ENCODE measurements at places on chromosomes 1 and 21.

DNA sequence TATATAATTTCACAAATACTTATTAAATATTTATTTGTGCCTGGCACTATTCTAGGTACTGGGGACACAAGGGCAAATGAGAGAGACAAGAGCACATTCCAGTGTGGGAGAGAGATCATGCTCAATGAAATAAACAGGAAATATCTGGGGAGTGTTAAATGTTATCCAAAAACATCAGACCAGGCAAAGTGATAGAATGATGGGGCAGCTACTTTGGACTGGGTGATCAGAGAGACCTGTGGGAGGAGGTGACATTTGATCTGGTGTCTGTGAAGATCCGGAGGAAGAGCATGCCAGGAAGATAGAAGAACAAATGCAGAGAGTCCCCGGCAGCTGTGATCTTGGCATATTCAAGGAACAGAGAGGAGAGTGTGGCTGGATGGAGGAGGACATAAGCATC is 27.5 kb upstream of the GNG12 start:
- DNase-seq: no peak

- no peak for DNase-seq
Measured at GRCh38 chr1:4648657-4649056, 5.8 kb upstream of the AJAP1 start.

DNA sequence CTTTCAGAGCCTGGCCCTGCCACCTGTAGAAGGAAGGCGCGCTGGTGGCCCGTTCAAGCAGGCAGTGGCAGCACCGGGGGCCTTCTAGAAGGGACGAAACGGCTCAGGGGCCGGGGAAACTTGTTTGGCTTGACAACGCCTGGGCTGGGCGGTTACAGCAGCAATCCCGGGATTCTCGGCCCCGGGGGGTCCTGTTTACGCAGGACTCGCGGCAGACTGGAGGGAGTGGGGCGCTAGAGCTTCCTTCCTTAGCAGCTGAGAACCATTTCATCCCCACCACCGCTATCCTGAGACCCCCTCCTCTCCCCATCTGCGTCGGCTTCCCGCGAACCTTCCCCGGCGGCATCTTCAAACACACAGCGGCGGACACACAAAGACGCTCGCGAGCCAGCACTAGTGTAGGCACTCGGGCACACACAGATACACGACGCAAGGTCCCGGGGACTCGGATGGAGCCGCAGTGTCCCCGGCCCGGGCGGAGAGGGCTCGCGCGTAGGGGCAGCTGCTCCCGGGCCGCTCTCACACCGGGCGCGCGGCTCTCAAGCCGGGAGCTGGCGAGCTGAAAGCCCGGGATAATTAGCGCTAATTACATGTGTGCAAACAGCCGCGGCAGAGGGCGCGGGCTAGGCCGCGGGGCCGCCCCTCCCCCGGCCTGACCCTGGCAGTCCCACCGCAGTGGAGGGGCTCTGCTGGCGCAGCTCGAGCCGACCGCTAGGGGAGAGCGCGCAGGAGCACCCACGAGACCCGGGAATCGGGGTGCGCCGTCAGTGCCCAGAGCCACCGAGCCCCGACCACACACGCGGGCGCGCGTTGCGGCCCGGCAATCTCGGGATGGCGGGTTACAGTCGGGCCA is 271.4 kb downstream of the FOXD2 start:
- DNase-seq: no peak

GRCh38 chr1:52127181-52128180 is 14.4 kb upstream of the ZFYVE9 start:
- no peak for DNase-seq

GRCh38 chr1:20390589-20391331 is 95.2 kb downstream of the CAMK2N1 start:
- no peak for DNase-seq

- DNase-seq: no peak
Measured at GRCh38 chr1:17958704-17959103, 148.9 kb upstream of the IGSF21 start.

DNA sequence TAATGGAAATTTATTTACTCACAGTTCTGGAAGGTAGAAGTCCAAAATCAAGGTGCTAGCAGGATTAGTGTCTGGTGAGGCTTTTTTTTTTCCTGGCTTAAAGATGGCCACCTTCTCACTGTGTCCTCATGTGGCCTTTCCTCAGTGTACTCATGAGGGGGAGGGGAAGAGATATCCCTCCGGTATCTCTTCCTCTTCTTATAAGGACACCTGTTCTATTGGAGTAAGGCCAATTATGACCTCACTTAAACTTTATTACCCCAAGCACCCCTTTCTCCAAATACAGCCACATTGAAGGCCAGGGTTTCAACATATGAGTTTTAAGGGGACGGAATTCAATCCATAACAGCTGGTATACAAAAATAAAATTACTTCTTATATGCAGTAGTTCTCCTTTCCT is 203.7 kb upstream of the C1orf87 start:
- no peak for DNase-seq

GRCh38 chr1:63732666-63733065 is 41.2 kb upstream of the ROR1 start:
- no peak for DNase-seq

DNA sequence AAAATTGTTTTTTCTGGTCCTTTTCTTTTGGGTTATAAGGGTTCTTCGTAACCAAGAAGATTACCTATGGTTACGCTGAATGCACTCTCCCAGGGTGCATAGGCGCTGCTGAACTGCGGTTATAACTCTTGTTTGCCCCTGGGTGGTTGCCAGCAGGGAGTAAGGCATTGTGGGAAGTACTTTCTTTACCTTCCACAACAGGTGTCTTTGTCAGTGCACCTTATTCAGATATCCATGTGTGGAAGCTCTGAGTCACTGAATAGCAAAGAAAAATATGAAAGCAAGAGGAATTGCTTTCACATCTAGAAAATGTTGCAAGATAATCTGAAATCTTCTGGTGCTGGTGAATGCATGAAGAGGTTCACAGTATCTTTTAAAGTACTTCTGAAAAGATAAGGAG is 124.4 kb upstream of the CACYBP start:
- DNase-seq: no peak

DNA sequence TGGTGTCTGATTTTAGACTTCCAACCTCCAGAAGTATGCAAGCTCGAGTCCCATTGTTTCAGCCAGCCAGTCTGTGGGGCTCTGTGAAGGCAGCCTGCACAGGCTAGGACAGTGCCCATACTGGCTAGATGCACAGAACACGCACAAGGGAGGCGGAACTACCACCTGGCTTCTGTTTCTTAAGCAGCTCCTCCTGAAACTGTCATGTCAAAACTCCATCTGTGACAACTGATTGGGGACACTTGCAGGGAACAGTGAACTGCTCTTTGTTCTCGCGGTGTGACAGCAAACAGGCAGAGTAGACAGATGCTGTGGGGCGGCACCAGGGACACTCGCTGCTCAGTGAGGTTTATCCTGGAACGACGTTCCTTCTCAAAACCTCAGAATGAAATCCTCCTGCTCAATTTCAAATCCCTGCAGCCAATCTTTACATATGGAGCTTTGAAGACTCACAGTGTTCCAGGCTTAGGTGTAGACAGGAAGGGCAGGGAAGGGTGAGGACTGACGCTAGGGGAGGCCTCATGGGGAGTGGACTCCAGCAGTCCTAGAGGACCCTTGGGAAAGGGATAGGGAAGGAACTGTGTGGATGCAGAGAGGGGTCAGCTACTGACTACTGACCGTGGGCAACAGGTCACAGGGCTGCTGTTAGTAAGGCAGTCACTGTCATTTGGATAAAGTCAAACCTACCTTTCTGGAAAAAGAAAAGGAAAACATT is 73.8 kb downstream of the ERG start:
- DNase-seq: no peak

DNA sequence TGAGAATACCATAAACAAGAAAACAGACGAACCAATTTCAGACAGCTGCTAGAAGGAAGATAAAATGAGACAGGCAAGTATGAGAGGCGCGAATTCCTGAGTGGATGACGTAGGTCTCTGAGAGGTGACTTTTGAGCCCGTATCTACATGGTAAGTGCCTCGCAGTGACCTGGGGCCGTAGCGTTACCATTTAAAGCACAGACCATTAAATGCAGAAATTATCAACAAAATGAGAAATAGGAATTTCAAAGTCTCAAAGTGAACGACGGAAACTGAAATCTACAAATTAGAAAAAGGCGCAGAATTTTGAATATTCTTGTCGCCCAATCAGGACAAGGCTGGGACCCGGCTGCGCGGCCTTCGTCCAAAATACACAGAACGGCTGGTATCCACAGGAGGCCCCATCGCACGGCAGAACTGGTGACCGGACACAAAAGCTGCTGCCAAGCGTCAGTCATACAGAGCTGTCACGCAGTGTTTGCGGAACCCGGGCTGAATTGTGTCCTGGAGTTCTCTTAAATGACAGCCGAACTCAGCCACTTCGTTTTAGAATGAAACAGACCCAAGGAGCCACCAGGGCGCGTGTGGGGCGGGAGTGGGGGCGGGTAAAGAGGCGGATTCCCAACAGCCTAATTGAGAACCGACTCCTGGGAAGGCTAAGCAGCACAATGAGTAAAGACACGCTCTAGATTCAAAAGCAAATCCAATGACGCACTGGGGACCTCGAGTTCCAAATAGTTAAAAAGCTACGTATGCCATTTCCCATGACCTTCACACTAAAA is 13.8 kb upstream of the BOLA1 start:
- peak; percentile 80 for DNase-seq

- no peak for DNase-seq
Measured at GRCh38 chr1:178723546-178723945, 1.5 kb upstream of the RALGPS2 start.

DNA sequence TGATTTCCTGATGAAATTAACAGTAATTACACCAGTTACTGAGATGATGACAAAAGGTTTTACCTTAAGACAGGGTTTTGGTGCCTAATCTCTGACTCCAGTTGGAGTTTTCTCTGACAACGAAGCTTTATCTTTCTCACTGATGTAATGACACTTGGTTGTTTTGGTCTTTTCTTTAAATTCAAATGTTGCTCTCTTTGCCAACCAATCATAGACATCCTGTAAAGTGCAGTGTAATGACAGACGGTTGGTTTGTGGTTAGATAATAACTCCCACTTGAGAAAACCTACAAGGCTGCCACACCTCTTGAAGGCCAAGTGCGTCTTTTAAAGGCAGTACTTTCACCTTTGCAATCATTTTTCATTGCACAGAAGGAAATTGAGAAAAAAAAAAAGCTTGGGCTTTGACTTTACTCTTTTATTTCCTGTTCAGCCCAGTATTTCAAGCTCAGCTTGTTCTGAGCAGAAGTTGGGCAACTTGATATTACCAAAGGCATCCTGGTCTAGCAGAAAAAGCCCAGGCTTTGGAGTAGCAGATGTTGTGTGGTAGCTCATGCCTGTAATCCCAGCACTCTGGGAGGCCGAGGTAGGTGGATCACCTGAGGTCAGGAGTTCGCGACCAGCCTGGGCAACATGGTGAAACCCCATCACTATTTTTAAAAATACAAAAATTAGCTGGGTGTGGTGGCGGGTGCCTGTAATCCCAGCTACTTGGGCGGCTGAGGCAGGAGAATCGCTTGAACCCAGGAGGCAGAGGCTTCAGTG is 14.9 kb downstream of the PDIK1L start:
- DNase-seq: no peak

- DNase-seq: no peak
Measured at GRCh38 chr21:31236528-31236927, 107.5 kb downstream of the TIAM1 start.

DNA sequence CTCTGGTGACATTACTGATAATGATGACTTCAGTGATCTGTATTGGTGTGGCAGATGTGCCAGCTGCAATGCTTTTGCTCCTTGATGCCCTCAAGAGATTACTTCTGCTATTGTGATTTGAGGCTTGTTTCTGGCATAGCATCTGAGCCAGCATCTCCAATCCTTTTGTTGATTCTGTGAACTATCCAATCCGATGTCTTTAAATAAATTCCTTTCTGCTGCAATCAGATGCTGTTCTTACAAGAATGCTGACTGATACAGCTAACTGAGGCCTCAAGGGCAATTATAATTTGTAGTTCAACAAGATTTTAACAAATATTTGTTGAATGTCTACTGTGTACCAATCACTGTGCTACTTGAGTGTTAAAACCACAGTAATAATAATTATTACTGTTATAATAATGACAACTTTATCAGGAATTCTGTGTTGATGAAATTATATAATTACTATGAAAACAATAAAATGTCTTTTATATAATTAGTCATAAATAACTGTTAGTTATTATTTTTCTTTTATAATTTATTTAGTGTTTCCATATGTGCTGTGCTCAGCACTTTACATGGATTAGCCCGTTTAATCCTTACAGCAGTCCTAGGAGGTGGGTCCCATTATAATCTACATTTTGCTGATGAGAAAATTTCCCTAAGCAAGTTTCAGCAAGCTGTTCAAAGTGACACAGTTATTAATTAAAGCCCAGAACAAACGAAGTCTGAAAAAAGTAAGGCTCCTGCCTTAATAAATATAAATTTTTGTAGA is 308.2 kb downstream of the BRINP3 start:
- no peak for DNase-seq

- DNase-seq: no peak
Measured at GRCh38 chr1:87024936-87025540, 110.6 kb downstream of the HS2ST1 start.

DNA sequence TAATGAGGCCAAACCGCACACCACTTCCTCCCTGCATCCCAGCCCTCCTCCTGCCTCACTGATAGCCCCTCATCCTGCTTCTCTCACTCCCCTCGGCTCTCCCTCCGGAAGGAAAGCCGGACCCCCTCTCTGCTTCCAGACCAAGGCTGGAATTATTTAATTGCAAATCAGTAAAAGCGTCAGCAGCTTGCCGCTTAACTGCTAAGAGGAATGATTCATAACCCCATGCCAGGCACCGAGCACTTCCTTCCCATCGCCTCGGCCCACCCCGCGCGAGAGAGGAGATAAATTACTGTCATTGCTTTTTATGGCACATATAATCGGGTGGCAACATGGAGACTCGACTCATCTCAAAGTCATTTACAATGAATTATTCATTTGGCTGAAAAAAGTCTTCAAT is 77.3 kb downstream of the UBIAD1 start:
- no peak for DNase-seq

GRCh38 chr1:94683886-94684285 is 136.3 kb upstream of the SLC44A3 start:
- no peak for DNase-seq

All from type B pancreatic cell (in vitro differentiated cells).